Hindlimb muscle (tissue), 1 donor: ENCODE measurements at places on chromosomes 12 and 14.

DNA sequence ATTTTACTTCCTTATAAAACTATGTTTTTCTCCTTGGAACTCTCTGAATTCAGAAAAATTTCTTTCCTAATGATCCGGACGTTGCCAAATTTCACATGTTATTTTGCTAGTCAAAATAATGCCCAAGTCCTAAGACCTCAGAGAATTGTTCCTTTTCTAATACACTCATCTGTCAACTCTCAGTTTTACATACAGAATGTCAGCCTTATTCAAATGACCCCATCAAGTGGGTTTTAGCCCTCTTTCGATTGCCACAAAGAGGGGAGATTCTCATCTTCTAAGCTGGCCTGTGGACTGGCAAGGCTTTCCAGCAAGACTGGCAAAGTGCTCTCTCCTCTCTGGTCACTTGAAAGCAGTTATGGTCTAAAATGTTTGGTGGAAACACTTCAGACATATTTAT is 99.3 kb upstream of the GPHB5 start:
- DNase-seq, result no peak

DNA sequence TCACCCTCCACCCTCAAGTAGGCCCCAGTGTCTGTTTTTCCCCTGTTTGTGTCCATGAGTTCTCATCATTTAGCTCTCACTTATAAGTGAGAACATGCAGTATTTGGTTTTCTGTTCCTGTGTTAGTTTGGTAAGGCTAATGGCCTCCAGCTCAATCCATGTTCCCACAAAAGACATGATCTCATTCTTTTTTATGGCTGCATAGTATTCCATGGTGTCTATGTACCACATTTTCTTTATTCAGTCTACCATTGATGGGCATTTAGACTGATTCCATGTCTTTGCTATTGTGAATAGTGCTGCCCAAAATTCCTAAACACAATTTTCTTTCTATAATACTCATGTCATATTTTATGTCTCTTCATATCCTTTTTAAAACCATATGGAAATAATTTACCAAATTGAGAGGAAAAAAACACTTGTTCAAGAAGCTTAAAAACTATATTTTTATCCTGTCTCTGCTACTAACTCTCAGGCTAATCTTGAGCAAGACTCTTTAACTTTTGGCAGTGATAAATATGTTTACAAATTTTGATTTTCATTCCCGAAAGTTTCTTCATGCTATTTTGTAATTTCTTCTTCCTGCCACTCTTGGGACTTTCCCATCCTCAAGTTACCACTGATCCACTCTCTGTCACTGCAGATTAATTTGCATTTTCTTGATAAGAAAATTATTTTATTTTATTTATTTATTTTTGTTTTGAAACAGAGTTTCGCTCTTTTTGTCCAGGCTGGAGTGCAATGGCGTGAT is 28.0 kb upstream of the OSBPL8 start:
- no peak for DNase-seq

GRCh38 chr14:69346710-69347109 is 51.4 kb downstream of the ERH start:
- no peak for DNase-seq

DNA sequence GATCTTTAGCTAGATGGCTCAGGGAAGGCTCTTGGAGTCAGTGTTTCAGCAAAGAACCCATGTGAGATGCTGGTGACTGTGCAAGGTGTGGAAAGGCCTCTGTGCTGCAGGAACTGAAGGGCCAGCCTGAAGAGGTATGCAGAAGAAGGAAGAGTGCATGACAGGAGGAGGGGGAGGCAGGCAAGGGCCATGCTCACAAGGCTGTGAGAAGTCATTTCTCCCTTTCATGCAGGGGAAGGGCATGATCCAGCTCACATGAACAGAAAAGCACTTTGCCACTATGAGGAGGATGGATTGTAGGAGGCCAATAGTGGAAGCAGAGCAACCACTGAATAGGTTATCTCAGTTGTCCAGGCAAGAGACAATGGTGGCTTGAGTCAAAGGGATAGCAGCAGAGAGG is 83.7 kb downstream of the SSPN start:
- no peak for DNase-seq

- no peak for DNase-seq
These were observed 67.7 kb downstream of the BCAT1 start for GRCh38 chr12:24881227-24881626.

- DNase-seq, result no peak
These were observed 28.4 kb downstream of the CLEC1A start for GRCh38 chr12:10070380-10070779.

DNA sequence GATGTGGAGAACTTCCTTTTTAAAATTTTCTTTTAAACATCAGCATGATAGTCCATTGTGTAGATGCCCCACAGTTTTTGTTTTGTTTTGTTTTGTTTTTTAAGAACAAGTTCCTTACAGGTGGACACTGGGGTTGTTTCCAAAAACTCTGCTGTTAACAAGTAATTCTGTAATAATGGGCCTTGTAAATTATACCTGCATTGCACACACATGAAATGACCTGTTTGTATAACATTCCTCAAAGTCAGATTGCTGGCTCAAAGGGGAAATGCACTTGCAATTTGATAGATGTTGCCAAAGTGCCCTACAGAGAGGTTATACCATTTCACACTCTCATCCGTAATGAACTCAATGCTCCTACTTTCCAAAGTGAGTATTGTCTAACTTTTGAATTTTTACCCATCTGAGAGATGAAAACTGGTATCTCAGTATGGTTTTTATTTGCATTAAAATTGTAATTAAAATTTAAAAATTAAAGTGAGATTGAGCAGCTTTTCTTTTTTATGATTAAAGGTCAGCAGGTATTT is 89.2 kb downstream of the SPPL3 start:
- DNase-seq, result no peak

DNA sequence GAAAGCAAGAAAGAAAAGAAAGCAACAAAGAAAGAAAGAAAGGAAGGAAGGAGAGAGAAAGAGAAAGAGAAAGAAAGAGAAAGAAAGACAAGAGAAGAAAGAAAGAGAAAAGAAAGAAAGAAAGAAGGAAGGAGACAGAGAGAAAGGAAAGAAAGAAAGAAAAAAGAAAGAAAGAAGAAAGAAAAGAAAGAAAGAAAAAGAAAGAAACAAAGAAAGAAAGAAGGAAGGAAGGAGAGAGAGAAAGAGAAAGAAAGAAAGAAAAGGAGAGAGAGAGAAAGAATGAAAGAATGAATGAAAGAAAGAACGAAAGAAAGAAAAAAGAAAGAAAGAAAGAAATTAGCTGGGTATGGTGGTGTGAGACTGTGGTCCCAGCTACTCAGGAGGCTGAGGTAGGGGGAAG is 400.1 kb upstream of the MDGA2 start:
- DNase-seq, result no peak

- DNase-seq, result no peak
These were observed 158.8 kb downstream of the C12orf42 start for GRCh38 chr12:103336940-103337339.

- DNase-seq, result no peak
These were observed 115.0 kb downstream of the RPAP3 start for GRCh38 chr12:47590771-47591360.

- no peak for DNase-seq
These were observed 99.3 kb downstream of the TBX5 start for GRCh38 chr12:114306646-114307045.

DNA sequence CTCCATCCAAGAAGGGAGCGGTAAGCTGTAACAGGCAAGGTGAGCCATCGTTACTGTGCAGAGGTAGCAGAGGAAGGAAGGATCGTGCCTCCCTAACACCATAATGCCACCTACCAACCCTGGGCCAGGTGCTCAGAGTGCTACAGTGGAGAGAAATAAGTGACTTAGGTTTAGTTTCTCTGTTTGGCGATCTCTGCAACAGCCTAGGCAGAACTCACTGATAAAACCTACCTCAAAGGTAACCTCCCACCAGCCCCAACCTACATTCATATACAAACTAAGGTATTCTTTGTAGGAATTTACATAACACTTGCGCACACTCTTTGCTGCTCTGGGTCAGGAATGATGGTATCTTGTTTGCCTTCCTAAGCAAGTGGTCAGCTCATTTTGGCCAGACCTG is 93.4 kb upstream of the TMEM132D start:
- no peak for DNase-seq

DNA sequence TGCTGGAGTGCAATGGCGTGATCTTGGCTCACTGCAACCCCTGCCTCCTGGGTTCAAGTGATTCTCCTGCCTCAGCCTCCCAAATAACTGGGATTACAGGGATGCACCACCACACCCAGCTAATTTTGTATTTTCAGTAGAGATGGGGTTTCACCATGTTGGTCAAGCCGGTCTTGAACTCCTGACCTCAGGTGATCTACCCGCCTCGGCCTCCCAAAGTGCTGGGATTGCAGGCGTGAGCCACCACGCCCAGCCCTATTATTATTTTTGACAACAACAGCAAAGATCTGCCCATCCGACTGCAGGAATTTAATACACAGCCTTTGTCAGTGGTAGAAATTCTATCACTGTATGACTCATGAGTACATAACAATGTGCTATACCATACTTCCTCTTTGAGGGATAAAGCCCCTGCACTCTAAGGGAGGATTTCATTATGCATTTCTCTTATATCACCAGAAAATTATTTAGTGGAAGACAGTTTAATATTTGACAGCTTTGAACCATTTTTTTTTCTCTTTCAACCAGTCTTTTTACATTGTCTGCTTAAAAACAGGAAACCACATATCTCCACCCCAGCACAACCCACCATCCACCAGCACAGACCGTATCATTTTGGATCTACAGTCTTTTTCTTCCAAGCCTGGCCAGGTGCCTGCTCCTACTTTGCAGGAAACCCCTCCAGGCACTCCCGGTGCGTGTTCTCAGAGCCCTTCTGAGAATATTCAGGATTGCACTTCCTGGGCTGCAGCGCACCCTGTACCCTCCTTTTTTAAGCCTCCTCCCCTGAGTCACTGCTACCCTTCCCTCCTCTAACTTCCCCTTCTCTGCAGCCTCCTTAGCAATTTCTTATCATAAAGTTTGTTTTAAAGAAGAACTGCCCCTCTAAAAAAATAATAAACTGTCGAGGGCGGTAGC is 594 bp downstream of the ARHGDIB start:
- no peak for DNase-seq

DNA sequence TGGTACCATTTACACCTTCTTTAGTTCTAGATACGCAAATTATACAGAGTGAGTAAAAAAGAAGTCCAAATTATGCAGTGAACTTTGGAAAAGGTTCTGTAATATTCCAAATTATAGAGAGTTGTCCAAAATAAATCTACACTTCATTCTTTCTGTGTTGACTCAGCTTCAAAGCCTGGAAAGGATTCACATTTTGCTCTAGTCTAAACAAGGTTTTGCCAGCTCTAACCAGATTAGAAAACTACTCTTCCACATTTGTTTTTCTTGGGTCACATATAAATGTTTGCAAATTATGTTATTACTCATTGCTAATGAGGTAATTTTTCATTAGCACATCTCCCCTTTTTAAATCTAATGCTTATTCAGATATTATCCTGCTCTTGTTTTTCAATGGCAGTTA is 1562.4 kb upstream of the SEL1L start:
- no peak for DNase-seq

GRCh38 chr14:51780741-51781140 is 79.7 kb upstream of the GNG2 start:
- DNase-seq, result no peak

DNA sequence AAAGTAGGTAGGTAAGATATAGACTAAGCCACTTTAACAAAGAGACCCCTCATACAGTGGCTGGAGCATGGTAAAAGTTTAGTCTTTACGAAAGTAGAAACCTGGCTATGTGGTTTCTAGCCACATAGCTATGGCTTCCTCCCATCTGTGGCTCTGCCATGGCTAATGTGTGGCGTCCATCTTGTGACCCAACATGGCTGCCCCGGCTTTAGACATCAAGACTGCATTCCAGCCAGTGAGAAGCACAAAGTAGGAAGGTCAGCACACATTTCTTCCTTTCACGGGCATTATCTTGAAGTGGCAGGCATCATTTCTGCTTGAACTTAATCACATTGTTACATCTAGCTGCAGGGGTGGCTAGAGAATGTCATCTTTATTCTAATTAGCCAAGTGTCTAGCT is 148.3 kb downstream of the TBX5 start:
- DNase-seq, result no peak

DNA sequence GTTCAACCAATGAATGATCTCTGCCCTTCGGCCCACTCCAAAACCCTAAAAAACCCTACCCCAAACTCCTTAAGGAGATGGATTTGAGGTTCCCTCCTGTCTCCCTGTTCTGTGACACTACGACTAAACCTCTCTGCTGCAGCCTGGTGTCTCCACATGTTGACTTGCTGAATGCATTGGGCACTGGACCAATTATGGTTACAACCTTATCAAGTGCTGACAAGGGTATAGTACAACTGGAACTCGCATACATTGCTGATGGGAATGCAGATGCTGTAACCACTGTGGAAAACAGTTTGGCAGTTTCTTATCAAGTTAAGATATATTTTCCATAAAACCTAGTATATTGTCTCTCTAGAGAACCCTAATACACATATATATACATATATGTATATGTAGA is 6.3 kb upstream of the DICER1 start:
- no peak for DNase-seq

DNA sequence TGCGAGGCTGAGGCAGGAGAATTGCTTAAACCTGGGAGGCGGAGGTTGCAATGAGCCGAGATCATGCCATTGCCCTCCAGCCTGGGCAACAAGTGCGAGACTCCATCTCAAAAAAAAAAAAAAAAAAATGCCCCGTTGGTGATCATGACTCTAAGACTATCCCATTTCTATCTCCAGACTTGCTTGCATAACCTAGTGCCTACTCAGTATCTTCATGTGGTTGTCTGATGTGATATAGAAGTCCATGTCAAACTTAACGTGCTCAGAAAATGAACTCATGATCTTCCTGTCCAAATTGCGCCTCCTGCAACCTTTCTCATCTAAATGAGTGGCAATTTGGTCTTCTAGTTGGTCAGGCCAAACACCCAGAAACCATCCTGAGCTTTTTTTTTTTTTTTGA is 4.7 kb upstream of the TSFM start:
- DNase-seq, result no peak

- no peak for DNase-seq
These were observed 103.6 kb downstream of the TMEM30B start for GRCh38 chr14:61177279-61178225.

- DNase-seq, result no peak
These were observed 227.7 kb upstream of the HMGA2 start for GRCh38 chr12:65596514-65597091.

DNA sequence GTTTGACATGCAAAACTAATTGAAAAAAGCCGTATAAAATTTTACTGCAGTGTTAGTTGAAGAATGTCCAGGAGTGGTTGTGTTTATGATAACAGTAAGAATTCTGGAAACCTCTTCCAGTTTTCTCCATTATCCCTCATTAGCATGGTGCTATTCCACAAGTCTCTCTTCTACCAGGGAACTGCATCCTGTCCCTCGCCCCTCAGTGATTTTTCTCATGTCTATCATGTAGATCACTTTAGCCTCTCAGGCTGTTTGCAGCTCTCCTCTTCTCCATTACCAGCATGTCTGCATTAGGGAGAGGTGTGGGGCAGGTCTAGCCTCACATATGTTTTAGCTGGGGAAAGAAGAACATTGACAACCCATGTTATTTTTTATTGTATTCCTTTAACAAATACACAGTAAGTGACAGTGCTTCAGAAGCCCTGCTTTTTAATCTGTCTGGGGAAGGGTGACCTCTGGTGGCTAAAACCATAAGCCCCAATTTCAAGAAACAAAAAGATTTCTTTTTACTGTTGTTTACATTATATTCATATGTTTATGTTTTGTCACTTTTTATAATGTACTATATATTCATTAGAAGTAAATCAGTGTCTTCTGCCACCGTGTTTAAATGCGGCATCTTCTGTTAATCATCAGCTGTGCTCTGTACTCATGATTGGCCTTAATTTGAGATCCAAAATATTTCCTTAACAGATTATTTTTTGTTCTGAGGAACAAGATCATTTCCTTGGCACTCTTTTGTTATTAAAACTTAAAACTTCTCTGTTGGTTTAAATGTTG is 70.7 kb downstream of the RASSF8 start:
- DNase-seq, result peak; percentile 62
